ENCODE measurements at places on chromosomes 3 and 15.

- DNase-seq = no peak
Observed at GRCh38 chr3:140859592-140860336, 81.9 kb upstream of the SLC25A36 start.

DNA sequence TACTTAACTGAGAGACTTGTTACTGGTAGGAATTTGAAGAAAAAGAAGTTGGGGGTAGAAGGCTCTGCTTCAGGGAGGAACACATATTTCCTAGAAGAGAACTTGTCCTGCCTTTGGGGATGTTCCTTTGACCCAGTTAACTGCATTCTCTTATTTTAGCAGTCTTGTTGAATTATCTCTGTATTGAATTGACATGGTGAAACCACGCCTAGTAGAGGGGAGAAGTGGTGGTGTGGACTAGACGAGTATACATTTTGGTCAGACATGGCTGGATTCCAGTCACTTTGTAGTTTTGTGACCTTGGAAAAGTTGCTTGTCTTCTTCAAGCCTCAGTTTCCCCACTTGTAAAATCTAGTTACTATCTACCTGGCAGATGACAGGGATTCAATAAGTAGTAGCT, 87.8 kb downstream of the FNDC3B start:
- DNase-seq = no peak

- DNase-seq = no peak
Observed at GRCh38 chr3:39216176-39216790, 23.9 kb upstream of the XIRP1 start.

DNA sequence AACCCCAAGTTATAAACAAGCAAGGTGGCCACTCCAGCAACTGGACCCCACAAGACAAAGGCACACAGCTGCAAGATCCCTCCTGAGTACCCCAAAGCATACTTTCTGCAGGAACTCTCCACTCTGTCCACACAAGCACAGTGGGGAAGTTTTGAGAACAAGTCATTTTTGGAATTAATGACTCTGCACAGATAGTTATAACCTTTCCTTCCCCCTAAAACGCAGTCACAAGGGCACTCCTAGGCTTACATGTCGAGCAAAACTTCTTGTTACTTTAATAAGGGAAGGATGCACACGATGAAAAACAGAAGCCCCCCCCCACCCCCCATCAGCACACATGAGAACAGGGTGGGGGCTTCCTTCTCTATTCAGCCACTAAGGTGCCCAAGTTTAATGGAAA, 1.2 kb downstream of the STIMATE start:
- DNase-seq = no peak

GRCh38 chr3:48273594-48274211, 32.8 kb downstream of the ZNF589 start:
- DNase-seq = peak; percentile 21

DNA sequence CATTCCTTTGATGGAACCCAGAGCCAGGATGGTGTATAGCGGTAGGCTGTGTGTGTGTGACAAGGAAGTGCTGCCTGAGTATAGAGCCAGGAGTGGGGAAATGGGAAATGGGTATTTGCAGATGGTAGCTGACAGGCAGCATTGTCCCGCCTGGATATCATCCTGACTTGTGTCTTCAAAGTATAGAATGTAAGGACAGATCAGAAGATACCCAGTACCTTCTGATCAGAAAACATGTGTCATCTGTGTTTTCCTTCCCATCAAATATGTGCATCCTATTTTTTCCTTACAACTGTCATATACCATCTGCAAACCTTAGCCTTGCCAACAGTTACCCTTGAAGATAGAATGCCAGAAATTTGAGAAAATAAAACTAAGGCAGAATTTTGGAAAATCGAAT, 146.2 kb upstream of the CBLB start:
- no peak for DNase-seq

- DNase-seq = no peak
Observed at GRCh38 chr3:45538641-45538986, 55.9 kb upstream of the LIMD1 start.

- DNase-seq = no peak
Observed at GRCh38 chr15:69593981-69594966, 141.7 kb downstream of the RPLP1 start.
